ENCODE measurements at places on chromosomes 5 and 9.

GRCh38 chr5:67233075-67233474 is 36.5 kb upstream of the CD180 start:
- no peak for DNase-seq

- DNase-seq, result no peak
Observed at GRCh38 chr5:37825334-37825915, 14.4 kb downstream of the GDNF start.

GRCh38 chr5:74767579-74767913 is 497 bp downstream of the NSA2 start:
- DNase-seq, result no peak

- DNase-seq, result no peak
Observed at GRCh38 chr9:36158917-36159316, 10.3 kb upstream of the CCIN start.

DNA sequence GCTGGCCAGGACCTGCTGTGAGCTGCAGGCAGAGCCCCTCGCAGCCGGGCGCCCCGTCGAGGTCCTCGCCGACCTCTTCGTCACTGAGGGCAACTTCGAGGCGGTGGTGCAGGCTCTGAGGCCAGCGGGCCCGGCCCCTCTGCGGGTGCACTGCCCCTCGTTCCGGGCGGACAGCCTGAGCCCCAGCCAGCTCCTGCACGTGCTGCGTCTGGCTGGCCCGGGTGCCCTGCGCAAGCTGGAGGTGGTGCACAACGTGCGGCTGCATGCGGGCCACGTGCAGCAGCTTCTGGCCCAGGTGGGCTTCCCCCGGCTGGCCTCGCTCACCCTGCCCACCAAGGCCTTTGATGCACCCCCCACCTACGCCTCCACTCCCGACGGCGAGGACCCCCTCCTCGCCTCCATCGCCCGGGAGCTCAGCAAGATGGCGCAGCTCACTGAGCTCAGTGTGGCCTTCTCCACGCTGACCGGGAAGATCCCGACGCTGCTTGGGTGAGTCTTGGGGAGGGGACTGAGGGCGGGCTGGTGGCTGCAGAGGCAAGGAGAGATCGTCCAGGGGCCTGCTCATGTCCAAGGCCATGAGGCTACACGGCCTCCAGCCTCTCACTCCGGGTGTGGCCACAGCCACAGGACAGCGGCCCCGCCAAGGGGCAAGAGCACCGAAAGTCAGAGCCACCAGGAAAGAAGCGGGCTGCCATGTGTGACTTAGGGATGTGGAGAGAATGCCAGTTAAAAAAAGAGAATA is 825 bp downstream of the LRRC14B start:
- no peak for DNase-seq

DNA sequence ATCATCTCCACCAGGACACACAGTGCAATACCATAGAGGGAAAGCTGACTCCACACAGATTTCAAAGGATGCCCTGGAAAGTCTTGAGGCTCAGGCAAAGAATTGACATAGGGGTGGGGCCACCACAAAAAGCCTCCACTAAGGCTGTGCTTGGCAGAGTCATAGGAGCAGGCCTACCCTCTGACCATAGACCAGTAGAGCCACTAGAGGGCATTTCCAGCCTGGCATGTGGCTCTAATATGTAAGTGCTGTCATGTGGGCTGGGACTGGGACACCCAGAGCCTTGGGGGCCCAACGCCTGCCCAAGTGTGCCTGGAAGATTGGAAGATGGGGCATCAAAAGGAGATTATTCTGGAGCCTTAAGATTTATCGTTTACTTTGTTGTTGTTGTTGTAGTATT is 726.0 kb downstream of the DNAH5 start:
- DNase-seq, result no peak

- no peak for DNase-seq
Observed at GRCh38 chr5:142512043-142513042, 173.5 kb downstream of the FGF1 start.

GRCh38 chr5:133373121-133373870 is 239.0 kb downstream of the FSTL4 start:
- peak; percentile 76 for DNase-seq

DNA sequence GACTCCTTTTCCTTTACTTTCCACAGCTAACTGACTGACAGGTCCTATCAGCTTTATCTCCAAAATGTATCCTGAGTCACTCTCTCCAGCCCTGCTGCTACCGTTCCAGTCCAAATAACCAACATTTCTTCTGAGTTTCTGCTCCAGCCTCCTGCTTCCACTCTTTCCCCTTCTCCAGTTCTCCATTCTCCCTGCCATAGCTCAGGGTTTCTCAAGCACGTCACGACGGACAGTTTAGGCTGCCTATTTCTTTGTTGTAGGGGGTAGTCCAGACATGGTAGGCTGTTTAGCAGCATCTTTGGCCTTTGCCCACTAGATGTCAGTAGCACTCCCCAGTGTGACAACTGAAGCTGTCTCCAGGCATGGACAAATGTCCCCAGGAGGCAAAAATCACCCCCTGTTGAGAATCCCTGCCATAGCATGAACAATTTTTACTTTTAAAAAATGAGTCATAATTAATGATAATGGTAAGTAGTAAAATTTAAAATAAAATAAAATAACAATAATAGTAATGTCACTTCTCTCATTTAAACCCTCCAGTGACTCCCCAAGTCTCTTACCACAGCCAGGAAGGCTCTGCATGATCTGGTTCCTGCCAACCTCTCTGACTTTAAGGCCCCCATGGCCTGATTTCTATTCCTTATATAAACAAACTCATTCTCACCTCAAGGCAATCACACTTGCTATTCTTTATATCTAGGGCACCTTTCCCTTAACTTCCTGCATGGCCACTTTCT is 105.4 kb upstream of the FER start:
- DNase-seq, result no peak

GRCh38 chr9:110083866-110084265 is 124.1 kb downstream of the C9orf152 start:
- peak; percentile 69 for DNase-seq

- DNase-seq, result no peak
Observed at GRCh38 chr5:176446884-176447590, 1.1 kb upstream of the FAF2 start.

DNA sequence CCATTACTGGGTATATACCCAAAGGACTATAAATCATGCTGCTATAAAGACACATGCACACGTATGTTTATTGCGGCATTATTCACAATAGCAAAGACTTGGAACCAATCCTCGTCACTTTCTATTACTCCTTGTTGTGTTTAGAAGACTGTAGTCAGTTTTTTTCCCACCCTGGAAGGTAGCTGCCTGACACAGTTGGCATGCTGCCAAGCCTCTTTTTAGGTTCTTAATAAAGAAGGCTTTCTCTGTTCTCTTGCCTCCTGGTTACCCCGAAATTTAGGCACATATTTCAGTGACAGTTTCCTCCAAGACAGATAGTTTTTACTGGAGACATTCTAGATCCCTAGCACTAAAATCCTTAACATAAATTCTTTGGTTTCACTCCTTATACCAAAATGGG is 205.4 kb upstream of the PCSK5 start:
- no peak for DNase-seq

GRCh38 chr5:167699432-167699831 is 592.0 kb upstream of the WWC1 start:
- peak; percentile 100 for DNase-seq

DNA sequence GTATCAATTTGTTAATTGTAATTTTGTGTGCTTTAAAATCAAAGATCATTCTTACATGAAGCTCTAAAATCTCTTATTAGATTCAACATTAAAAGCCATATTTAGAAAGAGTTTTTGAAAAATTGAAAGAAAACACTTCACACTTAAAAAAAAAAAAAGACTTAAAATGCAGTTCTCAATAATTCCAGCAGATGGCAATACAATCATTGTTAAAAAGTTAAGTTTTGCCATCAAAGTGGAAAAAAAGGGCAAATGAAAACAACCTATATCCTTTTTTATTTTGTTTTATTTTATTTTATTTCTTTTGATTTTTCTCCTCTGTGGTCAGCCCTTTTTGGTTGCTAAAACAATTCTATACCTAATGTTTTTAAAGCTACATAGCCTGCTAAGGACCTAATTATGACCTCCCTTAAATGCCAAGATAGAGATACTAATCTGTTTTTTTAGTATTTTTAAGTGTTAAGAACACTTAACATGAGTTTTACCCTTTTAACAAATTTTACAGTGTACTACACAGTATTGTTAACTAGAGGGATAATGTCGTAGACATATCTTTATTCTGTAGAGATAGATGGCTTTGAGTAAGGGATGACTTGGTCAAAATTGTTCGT is 154.2 kb upstream of the DAB2 start:
- no peak for DNase-seq

GRCh38 chr9:134366223-134367031 is 40.2 kb downstream of the RXRA start:
- DNase-seq, result peak; percentile 66

- DNase-seq, result no peak
Observed at GRCh38 chr9:126790561-126790960, 14.3 kb upstream of the ZBTB43 start.

DNA sequence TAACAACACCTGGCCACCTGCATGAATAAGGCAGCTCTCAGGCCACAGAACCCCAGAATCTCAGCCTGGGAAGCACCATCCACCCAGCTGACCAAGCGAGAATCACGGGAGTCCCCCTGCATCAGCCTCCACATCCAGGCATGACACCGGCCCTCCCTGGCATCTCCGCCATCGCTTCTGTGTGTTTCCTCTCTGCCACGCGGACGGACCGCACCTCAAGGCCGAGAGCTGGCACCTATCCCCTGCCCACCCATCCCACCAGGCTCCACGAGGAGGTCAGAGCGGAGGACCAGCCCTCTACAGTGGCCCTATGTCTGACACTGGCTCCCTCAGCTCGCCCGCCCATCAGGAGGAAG is 134.7 kb downstream of the COL23A1 start:
- DNase-seq, result no peak

GRCh38 chr5:17147170-17147569 is 70.3 kb upstream of the BASP1 start:
- DNase-seq, result no peak

DNA sequence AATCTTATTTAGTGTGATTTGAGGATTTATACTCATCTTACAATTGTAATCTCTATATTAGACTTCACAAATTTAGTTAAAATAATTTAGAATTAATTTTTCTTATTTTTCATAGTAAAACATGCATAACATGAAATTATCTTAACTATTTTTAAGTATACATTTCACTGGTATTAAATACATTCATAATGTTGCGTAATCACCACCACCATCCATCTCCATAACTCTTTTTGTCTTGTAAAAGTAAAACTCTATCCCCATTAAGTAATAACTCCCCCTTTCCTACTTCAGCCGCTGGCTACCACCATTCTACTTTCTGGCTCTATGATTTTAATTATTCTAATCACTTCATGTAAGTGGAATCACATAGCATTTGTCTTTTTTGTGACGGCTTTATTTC is 193.4 kb downstream of the SH3GL2 start:
- no peak for DNase-seq

DNA sequence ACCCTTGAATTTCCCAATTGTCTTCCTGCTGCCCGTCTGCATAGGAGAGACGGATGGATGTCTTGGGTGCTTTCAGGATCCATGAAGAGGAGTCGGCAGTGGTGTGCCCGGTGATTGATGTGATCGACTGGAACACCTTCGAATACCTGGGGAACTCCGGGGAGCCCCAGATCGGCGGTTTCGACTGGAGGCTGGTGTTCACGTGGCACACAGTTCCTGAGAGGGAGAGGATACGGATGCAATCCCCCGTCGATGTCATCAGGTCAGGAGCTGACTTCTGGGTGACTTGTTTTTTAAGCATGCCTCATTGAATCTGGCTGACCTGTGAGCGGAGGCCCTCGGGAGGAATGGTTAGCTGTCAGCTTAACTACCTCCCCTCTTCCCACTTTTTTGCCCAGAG is 24.2 kb downstream of the GALNT12 start:
- DNase-seq, result no peak

DNA sequence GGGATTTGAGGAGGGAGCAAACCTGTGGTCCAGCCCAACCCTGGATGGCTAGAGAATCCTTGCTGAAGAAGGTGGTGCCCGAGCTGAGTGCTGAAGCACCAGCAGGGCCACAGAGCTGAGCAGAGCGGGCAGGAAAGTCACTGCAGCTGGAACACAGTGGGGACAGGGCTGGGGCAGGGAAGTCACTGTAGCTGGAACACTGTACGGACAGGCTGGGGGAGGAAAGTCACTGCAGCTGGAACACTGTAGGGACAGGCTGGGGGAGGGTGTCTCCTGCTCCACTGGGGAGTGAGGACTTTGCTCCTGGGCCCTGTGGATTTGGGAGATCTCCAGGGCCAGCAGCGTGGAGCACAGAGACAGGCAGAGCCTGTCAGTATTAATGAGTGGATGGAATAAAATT is 9.0 kb upstream of the SUSD3 start:
- no peak for DNase-seq

DNA sequence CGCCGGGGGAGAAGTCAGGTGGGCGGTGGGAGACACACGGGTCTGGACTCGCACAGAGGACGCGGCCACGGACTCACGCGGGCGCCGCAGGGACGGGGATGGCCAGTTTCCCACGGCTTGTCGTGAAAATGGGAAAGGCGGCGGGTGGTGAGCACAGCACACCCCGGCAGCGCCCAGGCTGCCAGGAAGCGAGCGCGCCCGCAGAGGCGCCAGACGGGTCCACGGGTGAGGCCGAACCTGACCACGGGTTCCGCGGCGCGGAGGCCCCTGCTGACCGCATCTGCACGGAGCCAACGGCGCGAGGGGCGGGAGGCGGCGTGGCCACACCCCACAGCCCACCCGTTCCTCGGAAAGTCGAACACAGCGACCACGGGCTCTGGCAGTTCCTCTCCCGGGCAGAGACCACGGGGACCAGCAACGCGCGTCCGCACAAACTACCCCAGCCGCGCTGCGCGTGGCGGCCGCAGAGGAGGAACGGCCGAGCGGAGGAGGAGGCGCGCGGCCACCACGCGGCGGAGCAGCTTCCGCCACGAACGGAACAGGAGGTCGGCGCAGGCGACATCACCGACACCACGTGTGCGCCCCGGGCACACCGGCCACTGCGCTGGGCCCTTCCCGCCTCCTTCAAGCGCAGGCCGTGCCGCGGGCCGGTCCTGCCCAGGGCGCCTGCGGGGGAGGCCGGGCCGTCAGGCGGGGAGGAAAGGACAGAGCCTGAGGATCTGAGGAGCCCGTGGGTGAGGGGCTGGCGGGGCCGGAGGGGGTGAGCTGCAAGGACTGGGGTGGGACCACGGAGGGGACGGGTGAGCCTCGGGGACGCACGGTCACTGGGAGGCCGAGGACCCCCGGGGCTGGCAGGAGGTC is 5.6 kb downstream of the EXD3 start:
- DNase-seq, result no peak

GRCh38 chr9:19999491-20000057 is 210.7 kb upstream of the SLC24A2 start:
- peak; percentile 95 for DNase-seq

GRCh38 chr9:3498691-3499090 is 27.1 kb downstream of the RFX3 start:
- DNase-seq, result no peak

GRCh38 chr9:107684224-107684623 is 194.7 kb upstream of the KLF4 start:
- peak; percentile 15 for DNase-seq

DNA sequence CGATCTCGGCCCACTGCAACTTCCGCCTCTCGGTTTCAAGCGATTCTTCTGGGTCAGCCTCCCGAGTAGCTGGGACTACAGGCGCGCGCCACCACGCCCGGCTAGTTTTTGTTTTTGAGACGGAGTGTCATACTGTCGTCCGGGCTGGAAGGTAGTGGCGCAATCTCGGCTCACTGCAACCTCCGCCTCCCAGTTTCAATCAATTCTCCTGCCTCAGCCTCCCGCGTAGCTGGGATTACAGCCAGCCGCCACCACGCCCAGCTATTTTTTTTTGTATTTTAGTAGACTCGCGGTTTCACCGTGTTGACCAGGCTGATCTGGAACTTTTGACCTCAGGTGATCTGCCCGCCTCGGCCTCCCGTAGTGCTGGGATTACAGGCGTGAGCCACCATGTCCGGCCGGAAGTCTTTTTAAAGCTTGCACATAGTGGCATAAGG is 1.2 kb downstream of the SMC5 start:
- no peak for DNase-seq

GRCh38 chr5:138148811-138149210 is 9.6 kb upstream of the NME5 start:
- DNase-seq, result peak; percentile 80
